ENCODE measurements at places on chromosomes 5 and 9.

GRCh38 chr5:72647806-72648205 is 140.6 kb upstream of the ZNF366 start:
- no peak for DNase-seq

- DNase-seq = no peak
Observed at GRCh38 chr5:57662991-57663390, 180.4 kb upstream of the ACTBL2 start.

- no peak for DNase-seq
Observed at GRCh38 chr5:153863951-153864350, 174.8 kb downstream of the FAM114A2 start.

DNA sequence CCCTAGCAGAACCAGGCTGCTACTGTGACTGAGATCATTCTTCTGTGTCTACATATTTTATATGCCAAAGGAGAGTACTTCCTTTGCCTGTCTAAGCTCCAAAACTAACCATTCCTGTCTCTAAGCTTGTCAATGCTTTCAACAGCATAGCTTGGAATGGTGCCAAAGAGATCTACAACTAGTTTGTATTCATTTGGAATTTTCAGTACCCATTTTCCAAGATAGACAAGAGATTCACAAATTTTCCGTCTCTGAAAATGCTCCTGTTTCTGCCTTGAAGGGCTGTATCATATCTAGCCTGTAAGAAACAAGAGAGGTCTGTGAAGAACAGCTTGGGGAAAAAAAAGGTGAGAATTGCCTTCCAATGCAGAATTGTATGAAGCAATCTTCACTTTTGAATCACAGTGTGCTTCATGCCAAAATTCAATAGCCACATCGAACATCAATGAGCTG is 334.4 kb upstream of the ACTBL2 start:
- DNase-seq = no peak

All from glomerular endothelial cell (primary cell).